Cortex of kidney (tissue), 1 donor: ENCODE measurements at places on chromosomes 16 and 17.

- no peak for DNase-seq
These were observed 8.6 kb upstream of the LASP1NB start for GRCh38 chr17:38916771-38917170.

- no peak for DNase-seq
These were observed 572.2 kb upstream of the SOX9 start for GRCh38 chr17:71548540-71549190.

GRCh38 chr17:33520426-33521330 is 227.6 kb upstream of the ASIC2 start:
- no peak for DNase-seq

- no peak for DNase-seq
These were observed 47.1 kb downstream of the WSB1 start for GRCh38 chr17:27341041-27341471.

GRCh38 chr17:4852567-4853207 is 19.5 kb downstream of the MINK1 start:
- DNase-seq = no peak

GRCh38 chr17:76147211-76148014 is 6.4 kb upstream of the FOXJ1 start:
- no peak for DNase-seq

GRCh38 chr16:86018941-86019340 is 120.0 kb downstream of the IRF8 start:
- no peak for DNase-seq

- no peak for DNase-seq
These were observed 780 bp upstream of the DCAKD start for GRCh38 chr17:45052052-45052772.

DNA sequence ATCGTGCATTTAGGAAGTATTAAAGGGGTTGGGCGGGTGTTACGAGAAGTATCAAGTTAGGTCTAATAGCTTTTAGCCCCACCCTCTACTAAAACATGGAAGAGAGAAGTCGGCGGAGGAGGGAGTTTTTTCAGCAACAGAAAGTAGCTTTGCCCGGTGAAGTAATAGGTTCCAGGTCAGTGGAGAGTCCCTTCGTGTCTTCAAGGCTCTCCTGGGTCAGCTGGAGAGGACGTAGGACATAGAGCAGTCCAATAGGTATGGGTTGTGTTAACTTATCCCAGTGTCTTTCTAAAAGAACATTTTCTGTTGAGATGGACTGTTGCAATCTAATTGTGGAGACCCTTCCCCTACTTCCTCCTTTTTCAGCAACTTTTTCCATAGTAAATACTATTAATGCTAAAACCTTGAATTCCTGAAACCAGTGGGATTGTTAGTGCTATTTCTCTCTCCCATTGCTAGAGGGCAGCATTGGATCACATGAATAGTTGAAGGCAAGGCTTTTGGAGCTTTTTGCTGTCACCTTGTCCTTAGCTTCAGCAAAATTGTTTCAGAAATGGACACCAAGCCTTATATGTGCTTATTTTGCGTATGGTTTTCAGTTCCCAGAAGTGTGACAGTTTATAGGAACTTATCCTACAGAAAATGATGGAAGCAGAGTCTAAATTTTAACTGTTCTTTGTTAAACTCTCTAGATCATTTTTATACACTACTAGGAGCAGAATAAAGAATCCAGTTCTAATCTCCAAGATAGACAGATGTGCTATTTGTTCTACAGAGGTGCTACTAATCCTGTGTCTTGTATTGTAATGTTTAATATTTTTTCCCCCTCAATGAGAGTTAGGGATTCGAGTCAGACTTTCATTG is 38.4 kb downstream of the UTP18 start:
- DNase-seq = no peak

DNA sequence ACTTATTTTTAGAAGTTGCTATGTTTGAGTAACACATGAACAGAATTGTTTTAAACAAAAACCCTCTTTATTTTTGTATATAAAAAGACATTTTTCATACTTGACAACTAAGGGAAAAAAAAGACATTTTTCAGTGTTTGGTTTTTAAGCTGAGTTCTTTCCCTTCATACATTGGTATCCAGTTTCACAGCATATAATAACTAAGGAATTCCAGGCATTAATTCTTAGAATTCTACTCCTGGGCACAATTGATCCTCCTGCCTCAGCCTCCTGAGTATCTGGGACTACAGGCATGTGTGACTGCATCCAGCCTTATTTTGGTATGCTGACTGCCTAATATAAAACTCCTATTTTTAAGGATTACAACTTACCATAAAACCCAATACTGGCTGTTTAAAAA is 8.4 kb downstream of the FBXO47 start:
- DNase-seq = no peak

DNA sequence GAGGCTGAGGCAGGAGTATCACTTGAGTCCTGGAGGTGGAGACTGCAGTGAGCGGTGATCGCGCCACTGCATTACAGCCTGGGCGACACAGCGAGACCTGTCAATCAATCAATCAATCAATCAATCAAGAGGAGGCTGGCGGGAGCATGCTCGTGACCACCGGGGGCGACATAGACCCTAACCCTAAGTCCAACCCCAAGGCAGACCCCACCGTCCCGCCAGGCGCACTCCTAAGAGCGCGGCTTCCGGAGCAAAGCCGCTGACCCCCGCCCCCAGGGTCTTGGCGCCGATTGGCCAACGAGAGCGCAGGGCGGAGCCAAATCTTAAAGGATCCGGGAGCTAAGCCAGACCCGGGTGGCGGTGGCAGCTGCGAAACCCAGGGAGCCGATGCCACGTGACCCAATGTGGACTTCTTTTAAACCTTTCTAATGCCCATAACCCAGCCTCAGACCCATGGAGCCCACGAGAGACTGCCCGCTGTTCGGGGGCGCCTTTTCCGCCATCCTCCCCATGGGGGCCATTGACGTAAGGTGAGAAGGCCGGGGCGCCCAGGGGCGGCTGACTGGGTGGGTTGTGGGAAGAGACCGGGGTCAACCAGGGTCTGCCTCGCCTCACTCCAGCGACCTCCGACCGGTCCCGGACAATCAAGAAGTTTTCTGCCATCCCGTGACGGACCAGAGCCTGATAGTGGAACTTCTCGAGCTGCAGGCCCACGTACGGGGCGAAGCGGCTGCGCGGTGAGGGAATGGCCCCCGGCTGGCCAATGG is at the start of gene RANGRF:
Gene RANGRF, plus strand, starts transcription at position 335 of the 767 bp plus-strand sequence. Its CDS starts 119 bp downstream, at position 454.
- no peak for DNase-seq

GRCh38 chr17:40448213-40448638 is 5.0 kb downstream of the IGFBP4 start:
- no peak for DNase-seq

DNA sequence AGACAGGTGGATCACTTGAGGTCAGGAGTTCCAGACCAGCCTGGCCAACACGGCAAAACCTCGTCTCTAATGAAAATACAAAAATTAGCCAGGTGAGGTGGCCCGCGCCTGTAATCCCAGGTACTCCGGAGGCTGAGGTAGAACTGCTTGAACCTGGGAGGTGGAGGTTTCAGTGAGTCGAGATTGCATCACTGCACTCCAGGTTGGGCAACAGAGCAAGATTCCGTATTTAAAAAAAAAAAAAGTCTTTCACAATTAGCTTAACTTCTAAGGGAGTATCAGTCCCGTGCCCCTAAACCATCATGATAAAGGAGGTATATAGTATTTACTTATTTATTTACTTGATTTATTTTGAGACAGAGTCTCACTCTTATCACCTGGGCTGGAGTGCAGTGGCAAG is 3.4 kb upstream of the MEFV start:
- DNase-seq = no peak

DNA sequence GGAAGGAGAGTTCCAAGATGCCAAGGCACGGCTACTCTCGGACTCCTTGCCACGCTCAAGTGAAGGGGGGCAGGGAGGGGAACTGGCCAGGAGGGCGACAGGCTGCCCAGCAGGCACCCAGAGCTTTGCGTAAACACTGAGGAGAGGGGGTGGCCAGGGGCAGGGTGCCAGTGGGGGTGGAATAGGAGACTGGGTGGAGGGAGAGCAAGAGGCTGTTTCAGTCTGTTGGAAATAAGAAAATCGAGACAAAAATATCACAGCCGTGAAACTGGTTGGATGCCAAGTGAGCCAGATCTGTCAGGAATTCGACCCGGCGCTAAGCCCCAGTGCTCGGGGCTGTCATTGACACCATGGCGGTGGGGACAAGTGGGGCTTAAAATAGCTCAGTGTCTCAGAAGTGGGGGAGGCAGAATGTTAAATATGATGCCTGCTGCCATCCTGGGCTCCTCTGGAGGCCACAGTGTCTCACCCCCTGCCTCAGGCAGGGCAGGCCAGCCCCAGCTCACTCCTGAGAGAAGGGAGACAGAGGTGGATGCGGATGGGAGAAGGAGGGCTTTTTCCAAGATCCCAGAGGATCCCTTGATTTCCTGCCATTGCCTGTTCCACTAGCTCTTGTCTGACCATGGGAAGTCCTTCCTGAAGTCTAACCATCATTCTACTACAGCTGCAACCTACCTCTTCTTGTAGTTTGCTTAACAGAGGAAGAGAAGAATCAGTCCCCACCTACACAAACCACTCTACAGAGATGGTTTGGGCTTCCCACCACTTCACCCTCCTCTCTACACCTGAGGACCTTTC is 9.5 kb downstream of the PNMT start:
- no peak for DNase-seq

DNA sequence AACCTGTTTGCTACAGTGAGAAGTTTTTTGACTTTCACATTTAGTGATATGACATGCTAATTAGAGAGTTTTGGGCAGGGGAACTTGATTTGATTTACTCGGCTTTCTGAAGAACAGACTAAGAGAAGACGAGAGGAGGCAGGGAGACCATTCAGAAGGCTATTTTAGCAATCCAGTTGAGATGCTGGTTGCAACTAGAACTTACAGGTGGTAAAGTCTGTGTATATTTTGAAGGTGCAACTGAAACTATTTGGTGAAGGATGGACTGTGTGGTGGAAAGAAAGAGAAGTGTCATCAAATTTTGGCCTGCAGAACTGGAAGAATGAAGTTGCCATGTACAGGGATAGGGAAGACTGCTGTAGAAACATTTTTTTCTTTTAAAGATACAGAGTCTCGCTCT is 42.2 kb upstream of the KPNB1 start:
- no peak for DNase-seq

DNA sequence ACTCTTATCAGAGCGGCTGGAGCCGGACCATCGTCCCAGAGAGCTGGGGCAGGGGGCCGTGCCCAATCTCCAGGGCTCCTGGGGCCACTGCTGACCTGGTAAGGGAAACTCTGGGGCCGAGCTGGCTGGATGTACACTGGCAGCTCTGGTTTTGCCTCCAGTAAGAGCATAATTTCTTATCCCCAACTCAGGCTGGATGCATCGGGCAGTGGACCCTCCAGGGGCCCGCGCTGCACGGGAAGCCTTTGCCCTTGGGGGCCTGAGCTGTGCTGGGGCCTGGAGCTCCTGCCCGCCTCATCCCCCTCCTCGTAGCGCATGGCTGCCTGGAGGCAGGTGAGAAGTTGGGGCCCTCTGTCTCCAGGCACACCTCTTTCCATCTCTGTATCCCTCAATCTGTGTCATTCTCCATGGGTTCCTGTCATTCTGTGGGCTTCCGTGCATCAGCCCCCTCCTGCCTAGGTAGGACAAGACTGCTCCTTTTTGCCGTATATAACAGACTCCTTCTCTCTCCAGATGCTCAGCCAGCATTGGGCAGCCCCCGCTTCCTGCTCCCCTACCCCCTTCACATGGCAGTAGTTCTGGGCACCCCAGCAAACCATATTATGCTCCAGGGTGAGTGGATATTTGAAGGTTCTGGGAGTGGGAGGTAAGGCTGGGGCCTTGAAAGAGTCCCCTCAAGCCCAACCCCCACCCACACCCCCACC is 9.4 kb upstream of the TMEM88 start:
- no peak for DNase-seq

- no peak for DNase-seq
These were observed 21.2 kb downstream of the SMG6 start for GRCh38 chr17:2282297-2282873.

DNA sequence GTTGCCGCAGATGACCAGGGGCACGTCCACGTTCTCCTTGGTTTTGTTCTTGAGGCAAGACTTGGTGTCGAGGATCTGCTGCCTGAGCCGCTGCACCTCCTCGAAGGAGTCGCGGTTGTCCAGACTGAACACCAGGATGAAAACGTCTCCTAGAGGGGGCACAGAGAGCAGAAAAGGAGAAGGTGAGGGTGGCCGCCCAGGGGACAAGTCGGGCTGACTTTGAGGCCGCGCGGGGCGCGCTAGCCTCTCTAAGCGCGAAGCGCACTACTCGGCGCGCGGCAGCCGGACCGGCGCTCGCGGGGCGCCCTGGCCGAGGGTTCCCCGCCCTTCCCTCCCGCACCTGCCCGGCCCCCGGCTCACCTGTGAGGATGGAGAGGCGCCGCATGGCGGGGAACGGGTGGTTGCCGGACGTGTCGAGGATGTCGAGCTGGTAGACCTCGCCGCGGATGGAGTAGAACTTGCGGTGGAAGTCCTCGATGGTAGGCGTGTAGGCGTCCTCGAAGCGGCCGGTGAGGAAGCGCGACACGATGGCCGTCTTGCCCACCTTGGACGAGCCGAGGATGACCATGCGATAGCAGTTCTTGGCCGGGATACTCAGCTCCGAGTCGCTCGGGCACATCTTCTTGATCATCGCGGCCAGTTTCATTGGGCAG is 533 bp downstream of the RASD1 start:
- no peak for DNase-seq

- DNase-seq = no peak
These were observed 256.1 kb downstream of the ENGASE start for GRCh38 chr17:79330696-79331095.

- no peak for DNase-seq
These were observed 223.0 kb downstream of the NTN1 start for GRCh38 chr17:9244066-9245052.

- DNase-seq = no peak
These were observed 391.0 kb downstream of the WWOX start for GRCh38 chr16:78490431-78490830.

GRCh38 chr16:55668340-55669281 is 12.8 kb downstream of the SLC6A2 start:
- DNase-seq = no peak

DNA sequence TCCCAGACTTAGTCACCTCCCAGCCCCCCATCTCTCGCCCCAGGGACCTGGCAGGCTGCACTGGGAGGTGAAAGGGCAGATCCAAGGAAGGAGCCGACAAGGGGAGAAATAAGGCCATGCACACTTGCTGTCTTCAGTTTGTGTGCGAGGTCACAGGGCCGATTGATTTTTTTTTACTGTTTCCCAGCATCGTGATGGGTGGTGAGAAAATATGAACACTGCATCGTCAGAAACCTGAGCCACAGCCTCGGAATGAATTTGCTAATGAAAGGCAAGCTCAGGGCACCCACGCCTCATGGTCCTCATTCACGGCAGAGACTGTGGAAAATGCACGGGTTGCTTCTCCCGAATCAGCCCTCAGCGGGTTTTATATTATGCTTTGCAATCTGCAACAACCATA is 98.0 kb downstream of the SOCS1 start:
- no peak for DNase-seq

- DNase-seq = no peak
These were observed 19.2 kb downstream of the RBFOX1 start for GRCh38 chr16:7351610-7352510.

GRCh38 chr16:2810651-2811050 is 6.4 kb upstream of the PRSS21 start:
- no peak for DNase-seq

- DNase-seq = no peak
These were observed 12.0 kb downstream of the RARA start for GRCh38 chr17:40320756-40321523.
